ENCODE measurements at places on chromosomes 6 and 20.

DNA sequence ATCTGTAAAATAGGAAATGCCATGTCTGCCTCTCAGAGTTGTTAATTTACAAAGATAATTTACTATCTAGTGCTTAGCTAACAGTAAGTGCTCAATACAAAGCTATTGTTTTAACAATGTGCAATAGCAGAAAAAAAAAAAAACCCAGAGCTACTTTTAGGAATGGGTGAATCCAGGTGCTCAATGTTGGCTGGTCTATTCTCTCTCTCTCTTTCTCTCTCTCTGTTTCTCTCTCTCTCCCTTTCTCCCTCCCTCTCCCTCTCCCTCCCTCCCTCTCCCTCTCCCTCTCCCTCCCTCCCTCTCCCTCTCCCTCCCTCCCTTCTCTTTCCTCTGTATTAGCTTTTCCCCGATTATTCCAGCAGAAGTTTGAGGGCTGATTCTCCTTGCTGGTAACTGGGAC lies 14.0 kb downstream of the PDRG1 start:
- DNase-seq = no peak

DNA sequence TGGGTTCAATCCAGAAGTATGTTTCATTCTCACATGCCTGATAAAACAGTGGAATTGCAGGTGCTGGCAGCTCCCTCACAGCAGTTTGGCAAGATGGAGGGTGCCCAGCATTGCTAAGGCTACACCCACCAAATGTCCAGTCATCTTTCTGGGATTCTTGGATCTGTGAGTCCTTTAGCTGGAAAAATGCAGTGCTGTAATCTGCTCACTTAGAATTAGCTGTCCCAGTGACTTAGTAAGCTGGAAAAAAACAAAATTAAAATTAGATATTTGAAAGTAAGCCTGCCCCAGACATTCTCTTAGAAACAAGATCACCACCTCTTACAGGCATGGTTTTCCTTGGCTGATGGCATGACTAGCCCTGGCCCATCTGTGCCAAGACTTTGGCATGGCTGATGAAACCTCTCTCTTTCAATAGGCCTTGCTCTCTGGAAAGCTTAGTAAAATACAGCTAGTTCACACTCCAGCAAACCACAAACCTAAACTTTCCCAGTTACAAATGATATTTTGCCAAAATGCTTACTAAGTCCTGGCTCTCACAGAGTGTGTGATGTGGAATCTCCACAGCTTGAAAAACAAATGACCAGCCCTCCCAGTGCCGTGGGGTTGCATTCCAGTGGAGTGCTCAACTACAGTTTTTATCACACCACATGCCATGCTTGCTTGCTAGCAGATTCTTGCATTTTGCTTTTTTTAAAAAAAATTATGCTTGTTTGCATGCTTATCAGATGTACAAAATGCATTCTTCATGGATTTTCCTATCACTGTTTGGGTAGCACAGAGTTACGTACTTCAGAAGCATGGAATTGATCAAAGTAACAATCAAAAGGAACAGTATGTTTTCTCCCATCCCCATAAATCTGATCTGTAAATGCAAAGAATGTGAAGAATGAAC lies 261.5 kb downstream of the EYA4 start:
- peak; percentile 34 for DNase-seq

DNA sequence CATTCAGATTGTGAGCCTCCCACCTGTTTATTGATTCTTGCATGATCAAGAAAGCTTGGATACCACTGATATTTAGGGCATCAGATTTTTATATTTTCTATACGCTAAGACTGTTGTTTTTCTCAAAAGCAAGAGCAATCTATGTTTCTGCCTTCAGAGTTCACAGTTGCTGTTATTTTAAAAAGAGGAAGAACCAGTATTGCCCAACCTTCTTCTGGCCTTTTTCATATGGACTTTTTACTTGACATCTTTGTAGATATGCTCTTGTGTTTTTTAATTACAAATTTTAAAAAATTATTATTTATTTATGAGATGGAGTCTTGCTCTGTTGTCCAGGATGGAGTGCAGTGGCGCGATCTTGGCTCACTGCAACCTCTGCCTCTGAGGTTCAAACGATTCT lies 28.9 kb downstream of the SLC17A5 start:
- no peak for DNase-seq

DNA sequence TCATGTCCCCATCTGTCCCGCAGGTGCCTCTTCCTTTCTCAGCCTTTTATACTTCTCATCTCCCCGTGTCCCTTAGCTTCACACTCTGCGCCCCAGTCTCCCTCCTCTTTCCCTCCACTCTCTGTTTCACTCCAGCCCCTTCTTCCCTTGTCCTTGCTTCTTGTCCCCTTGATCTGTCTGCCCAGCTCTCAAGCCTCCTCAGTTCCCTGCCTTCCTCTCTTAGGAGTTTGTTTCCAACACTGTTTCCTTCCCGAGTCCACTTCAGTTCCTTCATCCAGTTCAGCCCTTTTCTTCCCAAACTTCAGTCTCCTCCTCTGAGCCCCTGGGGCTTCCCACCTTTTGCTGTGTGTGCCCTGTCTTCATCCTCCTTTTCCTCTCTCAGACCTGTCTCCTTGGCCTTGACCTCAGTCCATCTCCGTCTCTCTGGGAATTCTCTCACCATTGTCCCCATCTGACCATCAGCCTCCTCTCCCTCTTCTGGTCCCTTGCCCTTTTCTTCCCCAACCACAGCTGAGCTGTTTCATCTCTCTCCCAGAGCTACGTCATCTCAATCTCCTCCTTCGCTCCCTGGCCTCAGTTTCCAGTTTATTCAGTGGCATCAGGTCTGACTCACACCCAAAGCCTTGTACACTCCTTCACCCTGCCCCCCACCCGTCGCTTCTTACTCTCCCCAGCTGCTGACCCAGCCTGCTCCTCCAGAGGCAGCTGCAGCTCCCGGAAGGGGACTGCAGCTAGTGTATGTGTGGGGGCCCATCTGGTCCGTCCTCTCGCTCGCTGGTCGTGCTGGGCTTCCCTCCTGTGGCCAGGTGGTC lies 2.7 kb upstream of the DDR1 start:
- DNase-seq = no peak

DNA sequence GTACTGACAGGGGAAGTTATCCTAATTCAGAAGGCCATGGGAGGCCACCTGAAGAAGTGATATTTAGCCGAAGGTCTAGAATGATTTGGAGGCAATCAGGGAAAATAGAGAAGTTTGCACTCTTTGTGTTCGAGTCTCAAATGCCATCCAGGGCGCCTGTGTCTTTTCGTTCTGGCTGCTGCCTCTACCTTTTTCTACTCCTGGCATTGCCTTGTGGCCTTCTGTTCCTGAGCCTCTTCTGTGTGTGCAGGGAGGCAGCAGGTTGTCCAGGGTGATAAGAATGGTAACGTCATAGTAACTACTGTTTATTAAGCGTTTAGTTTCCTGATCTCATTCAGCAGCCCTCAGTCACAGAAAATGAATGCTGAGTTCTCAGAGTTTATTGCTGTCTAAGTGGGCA lies 252.1 kb downstream of the FARS2 start:
- DNase-seq = no peak

- DNase-seq = no peak
Measured at GRCh38 chr20:45372241-45372640, 5.9 kb downstream of the TP53TG5 start.

- DNase-seq = no peak
Measured at GRCh38 chr6:133435065-133435728, 194.0 kb downstream of the EYA4 start.

GRCh38 chr6:2739335-2739734 lies 11.4 kb downstream of the MYLK4 start:
- DNase-seq = peak; percentile 72

- no peak for DNase-seq
Measured at GRCh38 chr20:44142413-44142812, 44.6 kb downstream of the JPH2 start.

- no peak for DNase-seq
Measured at GRCh38 chr6:128491610-128492206, 28.7 kb downstream of the PTPRK start.

- no peak for DNase-seq
Measured at GRCh38 chr6:149077208-149077607, 240.3 kb upstream of the TAB2 start.

DNA sequence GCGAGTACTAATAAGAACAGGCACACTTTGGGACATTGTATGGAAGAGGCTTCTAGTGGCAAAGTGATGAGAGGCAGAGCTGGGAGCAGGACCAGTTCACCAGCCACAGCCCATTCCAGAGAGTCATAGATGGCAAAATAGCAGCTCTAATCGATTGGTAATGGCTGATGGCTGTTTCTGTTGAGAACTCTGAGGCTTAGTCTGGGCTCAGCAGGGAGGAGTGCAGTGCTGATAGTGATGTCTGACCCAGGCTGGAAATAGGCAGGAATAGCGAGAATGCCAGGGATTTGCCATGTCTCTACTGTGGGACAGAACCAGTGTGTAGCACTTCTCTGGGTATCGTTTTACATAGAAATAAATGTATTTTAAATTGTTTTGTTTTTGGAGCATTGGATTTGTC lies 620.0 kb upstream of the FLRT3 start:
- DNase-seq = no peak

GRCh38 chr6:89409461-89410035 lies 2.5 kb downstream of the RRAGD start:
- DNase-seq = no peak

GRCh38 chr20:19864130-19864529 lies 106.1 kb downstream of the RIN2 start:
- DNase-seq = no peak

DNA sequence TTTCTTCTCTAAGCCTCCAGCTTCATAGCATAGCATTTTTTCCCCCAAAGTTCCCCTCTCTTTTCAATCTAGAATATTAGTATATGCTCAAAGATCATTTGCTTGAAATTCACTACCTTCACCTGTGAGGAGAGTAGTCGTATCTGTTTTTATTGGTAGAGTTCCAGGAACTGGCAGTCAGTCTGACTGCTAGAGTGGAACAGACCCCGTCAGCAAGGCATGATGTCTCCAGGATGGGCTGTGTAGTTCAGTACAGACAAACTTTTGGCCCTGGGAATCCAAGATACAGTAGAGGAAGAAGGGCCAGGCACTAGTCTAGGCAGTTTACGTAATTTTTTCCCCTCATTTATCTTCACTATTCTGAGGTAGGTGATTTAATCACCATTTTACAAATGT lies 29.1 kb downstream of the RALY start:
- DNase-seq = no peak

- peak; percentile 50 for DNase-seq
Measured at GRCh38 chr20:21315138-21315537, 12.0 kb downstream of the XRN2 start.

DNA sequence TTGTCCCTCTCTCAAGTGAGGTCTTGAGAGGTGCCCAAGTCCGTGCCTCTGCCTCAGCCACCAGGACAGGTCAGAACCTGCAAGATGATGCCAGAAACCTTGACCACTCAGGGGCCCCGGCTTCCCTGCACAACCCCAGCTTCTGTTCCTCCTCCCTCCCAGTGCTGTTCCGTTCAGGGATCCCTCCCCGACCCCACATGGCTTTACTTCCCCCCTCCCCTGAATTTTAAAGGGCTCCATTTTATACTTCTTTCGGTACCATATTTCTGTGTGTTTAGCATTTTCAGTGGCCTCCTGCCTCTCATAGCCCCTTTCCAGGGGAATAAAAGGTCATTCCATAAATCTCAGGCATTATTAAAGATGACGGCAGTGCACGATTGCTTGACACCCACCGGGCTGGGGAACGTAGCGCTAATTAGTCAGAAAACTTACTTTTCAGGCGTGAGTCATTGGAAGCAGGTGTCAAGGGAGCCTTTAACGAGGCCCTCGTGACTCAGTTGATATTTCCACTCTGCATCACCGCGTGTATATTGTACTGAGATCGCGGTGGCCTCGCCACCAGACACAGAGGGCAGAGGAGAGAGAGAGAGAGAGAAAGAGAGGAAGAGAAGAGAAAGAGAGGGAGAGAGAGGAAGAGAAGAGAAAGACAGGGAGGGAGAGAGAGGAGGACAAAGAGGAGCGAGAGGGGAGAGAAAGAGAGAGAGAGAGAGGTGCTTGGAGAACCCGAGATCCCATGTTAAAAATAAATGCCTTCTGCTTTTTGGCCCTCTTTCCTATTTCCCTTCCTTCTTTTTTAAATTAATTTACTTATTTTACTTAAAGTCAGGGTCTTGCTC lies 21.3 kb downstream of the KCNG1 start:
- DNase-seq = no peak

DNA sequence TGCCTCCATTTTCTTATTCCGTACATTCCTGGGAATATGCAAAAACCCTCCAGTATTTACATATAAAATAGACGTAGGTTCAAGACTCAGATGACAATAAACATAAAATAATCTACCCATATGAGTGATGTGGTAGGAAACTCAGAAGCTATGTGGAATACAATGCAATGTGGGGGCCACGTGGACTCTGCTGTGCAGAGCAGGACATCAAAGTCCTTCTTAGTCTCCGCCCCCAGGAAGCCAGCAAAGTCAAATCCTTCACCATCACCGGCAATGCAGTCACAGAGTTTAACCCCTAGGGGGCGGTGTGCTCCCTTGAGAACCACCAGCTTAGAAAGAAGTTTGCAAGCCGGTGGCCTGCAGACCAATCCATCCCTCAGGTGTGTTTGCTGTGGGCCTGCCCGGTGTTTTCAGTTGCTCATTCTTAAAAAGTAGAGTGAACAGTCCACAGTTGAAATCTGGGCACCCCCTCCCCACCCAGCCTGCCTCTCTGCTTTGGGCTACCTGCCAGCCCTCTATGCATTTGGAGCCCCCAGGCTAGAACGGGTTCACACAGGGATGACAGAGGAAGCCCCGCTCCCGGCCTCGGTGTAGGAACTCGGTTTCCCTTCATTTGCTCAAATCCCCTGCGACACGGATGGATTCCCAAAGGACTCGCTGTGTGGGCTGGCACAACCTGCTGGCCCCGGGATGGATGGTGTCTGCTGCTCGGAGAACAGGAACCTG lies 59.9 kb downstream of the SULF2 start:
- DNase-seq = peak; percentile 80

GRCh38 chr6:2101213-2101612 lies 144.2 kb downstream of the GMDS start:
- no peak for DNase-seq

DNA sequence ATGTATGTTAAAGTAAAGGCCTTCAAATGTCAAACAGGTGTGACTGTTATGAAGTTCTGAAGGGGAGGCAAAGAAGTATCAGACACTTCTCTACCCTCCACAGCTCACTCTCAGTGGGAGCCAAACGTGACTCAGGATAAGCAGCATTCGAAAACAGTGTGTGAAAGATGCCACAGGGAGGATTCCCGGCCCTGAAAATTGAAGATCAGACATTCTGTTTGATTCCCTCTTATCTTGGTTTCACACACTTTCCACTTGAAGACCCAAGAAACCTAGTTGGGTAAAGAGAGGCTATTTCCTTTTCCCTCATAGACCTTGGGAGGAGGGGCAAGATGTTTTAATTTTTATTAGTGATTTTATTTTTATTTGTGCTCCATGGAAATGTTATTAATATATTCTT lies 164.2 kb upstream of the SUPT3H start:
- no peak for DNase-seq

GRCh38 chr20:24357177-24357576 lies 112.3 kb upstream of the SYNDIG1 start:
- DNase-seq = no peak

- DNase-seq = peak; percentile 71
Measured at GRCh38 chr6:27562027-27562410, 89.1 kb upstream of the ZNF184 start.

All from HT1080 (cell line).